ENCODE measurements at places on chromosomes 13 and 19.

GRCh38 chr19:29524912-29525831, 622 bp upstream of the VSTM2B start:
- no peak for DNase-seq

DNA sequence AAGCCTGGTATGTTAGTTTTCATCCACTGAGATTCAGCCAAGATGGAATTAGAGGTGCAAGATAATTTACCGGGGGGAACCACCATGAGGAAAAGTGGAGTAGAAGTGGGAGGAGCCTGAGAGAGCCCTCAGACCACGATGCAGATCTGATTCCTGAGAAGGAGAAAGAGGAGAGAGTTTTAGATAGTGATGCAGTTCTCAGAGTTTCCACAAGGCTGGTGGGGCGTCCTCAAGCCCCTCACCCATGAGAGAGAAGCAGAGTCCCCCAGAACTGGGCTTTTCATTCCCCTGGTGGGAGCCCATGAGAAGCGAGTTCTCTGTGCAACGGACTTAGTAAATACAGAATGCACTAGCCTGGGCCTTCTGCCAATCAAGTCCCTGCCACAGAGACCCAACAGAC, 18.1 kb downstream of the CEACAM5 start:
- no peak for DNase-seq

- DNase-seq: no peak
These were observed 65.7 kb downstream of the SPACA7 start for GRCh38 chr13:112441779-112442310.

- DNase-seq: no peak
These were observed 53.5 kb downstream of the TNFSF13B start for GRCh38 chr13:108323031-108323430.

- no peak for DNase-seq
These were observed 18.2 kb downstream of the HIPK4 start for GRCh38 chr19:40371802-40372122.

- no peak for DNase-seq
These were observed 19.0 kb downstream of the NCLN start for GRCh38 chr19:3204646-3205275.

All from CD4-positive, alpha-beta T cell treated with Interleukin-2 at 100 ng/mL for 4 hours (primary cell).